ENCODE measurements at places on chromosomes 6 and 20. TPM values are rescaled to one million over a fixed set of nuclear protein-coding genes. Genes with fewer than 3 reads are reported as not detected.

GRCh38 chr20:1108437-1108920, 9.9 kb upstream of the PSMF1 start:
- no peaks in the 10 kb centered on the region for H3K27me3 ChIP-seq
- no peaks in the 10 kb centered on the region for H3K4me1 ChIP-seq
- peak; percentile 65 for DNase-seq
- no peaks in the 10 kb centered on the region for H3K36me3 ChIP-seq
- no peak overlapping the region for H3K4me3 ChIP-seq

Gene SLC52A3
- 1.1 TPM for total RNA-seq

DNA sequence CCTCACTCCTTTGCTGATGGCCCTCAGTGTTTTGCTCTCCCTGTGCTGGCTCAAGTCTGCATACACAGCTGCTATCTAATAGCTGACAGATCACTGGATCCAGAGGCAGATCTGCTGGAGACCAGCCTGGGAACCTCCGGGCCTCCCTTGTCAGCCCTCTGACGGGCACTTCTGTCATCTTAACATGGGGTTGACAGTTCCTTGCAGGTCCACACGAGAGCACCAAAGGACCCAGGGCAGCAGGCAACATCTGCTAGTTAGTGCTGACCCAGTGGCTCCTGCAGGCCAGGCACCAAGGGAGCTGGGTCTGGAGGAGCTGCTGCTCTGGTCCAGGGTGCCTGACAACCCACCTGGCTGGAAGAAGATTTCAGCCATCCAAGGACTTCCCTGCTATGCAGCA, 208.1 kb downstream of the UST start:
- H3K27me3 ChIP-seq = no peaks in the 10 kb centered on the region
- H3K36me3 ChIP-seq = no peaks in the 10 kb centered on the region
- no peak overlapping the region for H3K27ac ChIP-seq
- no peak overlapping the region for H3K4me3 ChIP-seq
- peaks cover 7% of the 10 kb centered on the region for H3K4me1 ChIP-seq
- no peak for DNase-seq

- H3K36me3 ChIP-seq = no peaks in the 10 kb centered on the region
- no peak overlapping the region for H3K4me3 ChIP-seq
- no peaks in the 10 kb centered on the region for H3K4me1 ChIP-seq
- DNase-seq = no peak
- no peaks in the 10 kb centered on the region for H3K27me3 ChIP-seq
Observed at GRCh38 chr20:43352996-43353395, 104.7 kb upstream of the SRSF6 start.

GRCh38 chr6:47647188-47647587, 51.2 kb upstream of the ADGRF4 start:
- no peaks in the 10 kb centered on the region for H3K27me3 ChIP-seq
- H3K27ac ChIP-seq = no peak overlapping the region
- no peaks in the 10 kb centered on the region for H3K36me3 ChIP-seq
- no peak for DNase-seq
- H3K4me3 ChIP-seq = no peak overlapping the region

- H3K4me1 ChIP-seq = no peaks in the 10 kb centered on the region
- no peak overlapping the region for H3K4me3 ChIP-seq
- H3K36me3 ChIP-seq = no peaks in the 10 kb centered on the region
- no peak overlapping the region for H3K27ac ChIP-seq
- DNase-seq = no peak
Observed at GRCh38 chr20:8246716-8247115, 114.7 kb downstream of the PLCB1 start.

GRCh38 chr6:35343092-35343834, 905 bp downstream of the PPARD start:
- peak; percentile 73 for DNase-seq
- H3K4me1 ChIP-seq = peaks cover 26% of the 10 kb centered on the region
- no peaks in the 10 kb centered on the region for H3K27me3 ChIP-seq
- peak overlapping the region; percentile 90 for H3K4me3 ChIP-seq

Gene SEC23B
- 51.2 TPM for total RNA-seq

DNA sequence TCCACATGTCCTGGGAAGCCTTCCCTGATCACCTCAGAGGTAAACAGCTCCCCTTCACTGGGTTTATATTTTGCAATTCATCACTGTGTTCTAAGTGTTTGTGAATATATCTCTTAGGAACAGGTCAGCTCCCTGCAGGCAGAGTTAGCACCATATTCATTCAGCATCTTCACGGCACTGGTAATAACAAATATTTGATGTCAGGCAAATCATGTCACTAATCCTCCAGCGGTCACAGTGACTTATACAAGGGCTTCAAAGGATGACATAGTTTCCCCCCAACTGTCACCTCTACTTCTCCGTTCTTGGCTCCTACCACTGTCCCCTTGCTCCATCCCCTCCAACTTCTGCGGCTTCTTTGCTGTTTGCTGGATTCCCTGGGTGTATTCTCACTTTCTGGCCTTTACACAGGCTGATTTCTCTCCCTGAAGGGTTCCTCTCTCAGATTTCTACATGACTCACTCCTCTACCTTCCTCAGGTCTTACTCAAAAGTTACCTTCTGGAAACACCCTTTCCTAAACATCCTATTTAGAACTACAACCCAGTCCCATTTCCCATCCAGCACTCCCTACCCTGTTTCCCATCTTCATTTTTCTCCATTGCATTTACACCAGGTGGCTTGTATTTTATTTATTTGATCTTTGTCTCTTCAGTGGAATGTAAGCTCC, 66.6 kb downstream of the NHLRC1 start:
- H3K27me3 ChIP-seq = no peaks in the 10 kb centered on the region
- no peak overlapping the region for H3K27ac ChIP-seq
- H3K4me1 ChIP-seq = no peaks in the 10 kb centered on the region
- H3K4me3 ChIP-seq = no peak overlapping the region

- no peaks in the 10 kb centered on the region for H3K4me1 ChIP-seq
- no peaks in the 10 kb centered on the region for H3K27me3 ChIP-seq
- H3K27ac ChIP-seq = no peak overlapping the region
- no peak for DNase-seq
Observed at GRCh38 chr6:163083141-163083540, 331.4 kb upstream of the QKI start.

GRCh38 chr20:45090481-45090880, 10.4 kb downstream of the KCNS1 start:
- H3K4me1 ChIP-seq = peaks cover 10% of the 10 kb centered on the region
- H3K4me3 ChIP-seq = no peak overlapping the region
- H3K27me3 ChIP-seq = no peaks in the 10 kb centered on the region
- no peak for DNase-seq
- H3K27ac ChIP-seq = no peak overlapping the region

GRCh38 chr20:1163105-1163504, 21.7 kb downstream of the TMEM74B start:
- H3K36me3 ChIP-seq = peaks cover 91% of the 10 kb centered on the region
- no peak overlapping the region for H3K27ac ChIP-seq
- H3K4me1 ChIP-seq = no peaks in the 10 kb centered on the region
- DNase-seq = no peak

Gene C6orf15
- not detected for total RNA-seq

DNA sequence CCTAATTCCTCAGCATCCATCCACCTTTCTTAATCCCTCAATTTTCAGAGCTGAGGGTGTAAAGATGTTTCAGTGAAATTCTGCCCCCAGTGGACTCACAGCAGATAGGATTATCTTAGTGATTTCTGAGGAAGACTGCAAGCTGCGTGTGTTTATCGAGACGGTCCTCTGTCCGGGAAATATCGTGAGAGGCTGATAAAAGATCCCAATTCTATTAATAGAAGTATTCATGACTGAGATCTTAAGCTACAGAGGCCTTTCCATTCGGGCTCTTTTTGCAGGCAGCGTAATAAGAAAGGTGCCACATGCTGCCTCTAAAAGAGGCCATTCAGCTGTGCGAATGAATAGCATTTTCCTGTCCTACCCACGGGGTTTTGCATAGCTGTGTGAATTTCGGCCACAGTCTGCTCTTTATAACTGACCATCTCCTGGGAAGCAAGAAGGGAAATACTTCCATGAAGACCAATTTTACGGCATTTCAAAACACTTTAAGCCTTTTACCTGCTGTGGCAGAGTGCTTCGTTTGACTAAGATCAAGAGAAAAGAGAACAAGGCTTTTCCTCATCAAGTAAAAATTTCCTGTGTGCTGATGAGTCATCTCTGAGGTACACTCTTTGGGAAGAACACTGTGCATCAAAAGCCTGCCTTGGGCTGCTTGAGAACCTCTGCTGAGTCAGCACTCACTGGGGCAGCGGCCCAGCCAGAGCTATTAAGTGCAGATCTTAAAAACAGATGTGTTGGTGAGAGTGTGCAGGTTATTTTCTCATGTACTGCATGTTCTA, 208.8 kb downstream of the ARHGAP18 start:
- no peak overlapping the region for H3K27ac ChIP-seq
- no peak overlapping the region for H3K4me3 ChIP-seq
- H3K36me3 ChIP-seq = peaks cover 20% of the 10 kb centered on the region
- no peaks in the 10 kb centered on the region for H3K27me3 ChIP-seq
- peaks cover 18% of the 10 kb centered on the region for H3K4me1 ChIP-seq

Gene TFAP2C
- total RNA-seq = 4.2 TPM

Gene LSM2
- total RNA-seq = 30.5 TPM

- peak; percentile 91 for DNase-seq
- H3K4me3 ChIP-seq = peak overlapping the region; percentile 65
- H3K4me1 ChIP-seq = peaks cover 23% of the 10 kb centered on the region
- peak overlapping the region; percentile 94 for H3K27ac ChIP-seq
- no peaks in the 10 kb centered on the region for H3K27me3 ChIP-seq
Observed at GRCh38 chr6:25991785-25992412, 29.3 kb downstream of the TRIM38 start.

Gene EDN1
- 61.2 TPM for total RNA-seq

GRCh38 chr6:15425947-15426346, 180.1 kb downstream of the JARID2 start:
- H3K4me3 ChIP-seq = no peak overlapping the region
- H3K27ac ChIP-seq = no peak overlapping the region
- peak; percentile 57 for DNase-seq
- no peaks in the 10 kb centered on the region for H3K36me3 ChIP-seq
- H3K4me1 ChIP-seq = peaks cover 63% of the 10 kb centered on the region

- H3K36me3 ChIP-seq = no peaks in the 10 kb centered on the region
- peaks cover 16% of the 10 kb centered on the region for H3K27me3 ChIP-seq
- H3K4me1 ChIP-seq = peaks cover 22% of the 10 kb centered on the region
- DNase-seq = no peak
- no peak overlapping the region for H3K4me3 ChIP-seq
- no peak overlapping the region for H3K27ac ChIP-seq
Observed at GRCh38 chr20:62700261-62700930, 8.2 kb upstream of the NTSR1 start.

DNA sequence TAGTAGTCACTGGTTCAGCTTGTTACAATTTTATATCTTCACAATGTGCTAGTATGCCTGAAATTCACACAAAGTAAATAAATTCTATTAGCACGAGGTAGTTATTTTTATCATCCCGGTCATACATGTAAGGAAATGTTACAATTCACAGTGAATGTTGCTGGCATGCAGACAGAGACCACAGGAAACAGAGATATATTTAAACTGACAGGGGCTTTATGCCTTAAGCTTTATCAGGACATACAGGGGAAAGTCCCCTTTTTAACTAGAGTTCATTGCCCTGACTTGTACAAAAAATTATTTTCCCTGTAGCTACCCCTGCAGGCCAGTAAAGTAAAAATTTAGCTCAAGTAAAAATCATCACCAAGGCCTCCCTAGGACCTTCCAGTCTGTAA, 712.0 kb upstream of the NRSN1 start:
- DNase-seq = no peak
- no peaks in the 10 kb centered on the region for H3K4me1 ChIP-seq
- no peak overlapping the region for H3K4me3 ChIP-seq
- no peaks in the 10 kb centered on the region for H3K36me3 ChIP-seq
- H3K27ac ChIP-seq = no peak overlapping the region

Gene MEP1A
- 0.41 TPM for total RNA-seq

GRCh38 chr20:49768204-49769047, 44.2 kb upstream of the SLC9A8 start:
- peak; percentile 70 for DNase-seq
- peaks cover 86% of the 10 kb centered on the region for H3K4me1 ChIP-seq
- H3K4me3 ChIP-seq = peak overlapping the region; percentile 12
- H3K27ac ChIP-seq = peak overlapping the region; percentile 71

DNA sequence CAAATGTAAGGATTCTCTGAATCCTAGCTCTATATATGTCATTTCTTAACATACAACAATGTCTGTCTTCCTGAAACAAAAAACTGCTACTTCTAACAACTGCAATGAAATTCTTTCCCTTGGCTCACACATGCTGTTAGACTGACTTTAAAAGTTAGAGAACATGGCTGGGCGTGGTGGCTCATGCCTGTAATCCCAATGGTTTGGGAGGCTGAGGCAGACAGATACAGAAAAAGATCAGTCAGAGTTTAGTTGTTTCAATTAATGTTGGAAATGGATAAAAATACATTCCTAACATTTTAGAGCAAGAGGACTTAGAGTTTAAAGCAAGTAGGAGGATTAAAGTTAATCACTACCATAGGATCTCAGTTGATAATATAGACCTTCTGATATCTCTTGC, 28.7 kb upstream of the KIAA1586 start:
- H3K4me3 ChIP-seq = no peak overlapping the region
- no peak overlapping the region for H3K27ac ChIP-seq
- no peaks in the 10 kb centered on the region for H3K27me3 ChIP-seq
- no peak for DNase-seq
- no peaks in the 10 kb centered on the region for H3K36me3 ChIP-seq
- no peaks in the 10 kb centered on the region for H3K4me1 ChIP-seq

Gene PRICKLE4
- 12.1 TPM for total RNA-seq

Gene SMIM26
- total RNA-seq = 56.4 TPM

Gene MCM9
- 23.6 TPM for total RNA-seq

- H3K4me3 ChIP-seq = no peak overlapping the region
- DNase-seq = no peak
- no peaks in the 10 kb centered on the region for H3K27me3 ChIP-seq
- no peak overlapping the region for H3K27ac ChIP-seq
- H3K4me1 ChIP-seq = no peaks in the 10 kb centered on the region
Observed at GRCh38 chr20:38953630-38954340, 8.4 kb upstream of the DHX35 start.

DNA sequence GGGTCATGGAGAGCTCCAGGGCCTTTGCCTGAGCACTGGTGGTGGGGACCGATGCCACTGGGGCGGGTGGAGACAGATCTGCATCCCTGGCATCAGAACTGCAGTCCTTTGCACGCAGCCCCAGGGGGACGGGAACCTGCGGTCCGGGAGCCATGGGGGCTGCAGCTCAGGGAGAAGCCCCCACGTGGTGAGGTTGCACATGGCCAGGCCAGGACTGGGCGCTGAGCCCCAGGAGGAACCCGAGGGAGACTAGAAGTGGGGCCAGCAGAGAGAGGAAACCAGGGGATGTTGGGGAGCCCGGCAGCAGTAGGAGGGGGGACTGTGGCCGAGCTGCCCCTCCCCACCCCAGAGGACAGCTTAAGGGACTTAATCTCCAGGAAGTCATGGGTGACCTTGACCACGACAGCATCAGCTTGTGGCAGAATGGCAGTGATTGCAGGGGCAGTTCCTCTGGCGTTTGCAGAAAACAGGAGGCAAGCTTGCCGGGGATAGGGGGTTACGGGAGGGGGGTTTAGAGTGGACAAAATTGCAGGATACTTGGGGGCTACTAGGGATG, 18.0 kb upstream of the LSM14B start:
- no peaks in the 10 kb centered on the region for H3K36me3 ChIP-seq
- H3K4me3 ChIP-seq = no peak overlapping the region
- H3K27me3 ChIP-seq = peaks cover 4% of the 10 kb centered on the region
- DNase-seq = no peak

- no peaks in the 10 kb centered on the region for H3K36me3 ChIP-seq
- H3K27ac ChIP-seq = no peak overlapping the region
- no peaks in the 10 kb centered on the region for H3K27me3 ChIP-seq
- no peak overlapping the region for H3K4me3 ChIP-seq
Observed at GRCh38 chr6:126300735-126301134, 39.2 kb upstream of the CENPW start.

Gene WFDC5
- 1.6 TPM for total RNA-seq

- no peak for DNase-seq
- no peak overlapping the region for H3K27ac ChIP-seq
Observed at GRCh38 chr6:71139249-71139648, 149.4 kb upstream of the OGFRL1 start.

Data from lower lobe of right lung (tissue), 2 donors.